ENCODE measurements at places on chromosomes 1 and 21.

DNA sequence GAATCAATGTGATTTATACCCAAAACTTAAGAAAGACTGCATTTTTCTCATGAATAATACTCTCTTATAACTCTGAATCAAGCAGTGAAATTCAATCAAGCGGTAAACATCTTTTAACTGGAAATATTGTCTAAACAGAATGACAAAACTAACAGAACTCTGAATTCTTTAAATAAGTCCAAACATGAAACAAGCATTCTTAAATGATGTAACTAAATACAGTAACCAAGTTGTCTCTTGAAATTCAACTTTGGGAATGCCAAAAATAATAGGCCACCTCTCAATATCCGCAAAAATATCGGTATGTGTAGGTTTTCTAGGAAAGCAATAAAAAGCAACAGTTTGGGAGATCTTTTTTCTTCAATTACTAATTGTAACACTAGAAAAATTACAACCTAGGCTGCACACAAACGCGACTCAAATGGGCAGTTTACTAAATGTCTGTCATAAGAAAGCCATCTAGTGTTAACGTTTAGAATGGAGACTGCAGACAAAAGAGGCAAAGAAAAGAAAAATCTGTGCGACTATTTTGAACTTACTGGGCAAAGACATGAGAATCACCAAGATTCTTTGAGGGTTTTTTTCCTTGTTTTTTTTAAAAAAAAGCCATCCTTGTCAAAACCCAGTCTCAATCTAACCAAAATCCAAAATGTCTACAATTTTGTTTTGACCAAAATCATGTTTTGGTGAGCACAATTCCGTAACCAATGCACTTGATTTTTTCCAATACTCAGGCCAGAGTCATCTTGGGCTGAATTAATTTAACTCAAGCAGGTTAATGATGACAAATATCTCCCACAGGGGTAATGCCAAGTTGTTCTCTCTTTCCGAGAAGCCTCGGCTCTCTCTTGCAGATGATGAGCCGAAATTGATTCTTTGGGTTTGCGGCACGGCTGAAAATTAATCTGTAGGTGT is 1.3 kb downstream of the SIPA1L2 start:
- DNase-seq: no peak

DNA sequence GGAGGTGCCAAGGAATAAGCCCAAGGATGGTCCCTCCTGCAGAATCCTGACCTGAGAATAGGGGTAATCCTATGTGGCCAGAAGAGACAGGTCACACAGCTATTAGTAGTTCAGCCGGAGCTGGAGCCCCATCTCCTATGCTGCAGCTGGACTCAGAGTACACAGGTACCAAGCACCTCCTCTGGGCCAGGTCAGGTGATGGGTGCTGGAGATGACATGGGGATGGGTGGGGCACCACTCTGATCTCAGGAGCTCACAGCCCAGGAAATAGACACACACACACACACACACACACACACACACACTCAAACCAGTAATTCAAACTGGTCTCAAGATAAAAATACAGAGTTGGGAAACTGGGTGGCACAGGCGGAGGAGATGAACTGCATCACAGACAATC is 54.2 kb upstream of the SSBP3 start:
- peak; percentile 32 for DNase-seq

GRCh38 chr1:106325600-106325999 is 730.9 kb upstream of the PRMT6 start:
- DNase-seq: no peak

- DNase-seq: no peak
These were observed 9.9 kb downstream of the TSSK3 start for GRCh38 chr1:32372149-32372756.

GRCh38 chr1:96522927-96523326 is 198.7 kb upstream of the PTBP2 start:
- no peak for DNase-seq

DNA sequence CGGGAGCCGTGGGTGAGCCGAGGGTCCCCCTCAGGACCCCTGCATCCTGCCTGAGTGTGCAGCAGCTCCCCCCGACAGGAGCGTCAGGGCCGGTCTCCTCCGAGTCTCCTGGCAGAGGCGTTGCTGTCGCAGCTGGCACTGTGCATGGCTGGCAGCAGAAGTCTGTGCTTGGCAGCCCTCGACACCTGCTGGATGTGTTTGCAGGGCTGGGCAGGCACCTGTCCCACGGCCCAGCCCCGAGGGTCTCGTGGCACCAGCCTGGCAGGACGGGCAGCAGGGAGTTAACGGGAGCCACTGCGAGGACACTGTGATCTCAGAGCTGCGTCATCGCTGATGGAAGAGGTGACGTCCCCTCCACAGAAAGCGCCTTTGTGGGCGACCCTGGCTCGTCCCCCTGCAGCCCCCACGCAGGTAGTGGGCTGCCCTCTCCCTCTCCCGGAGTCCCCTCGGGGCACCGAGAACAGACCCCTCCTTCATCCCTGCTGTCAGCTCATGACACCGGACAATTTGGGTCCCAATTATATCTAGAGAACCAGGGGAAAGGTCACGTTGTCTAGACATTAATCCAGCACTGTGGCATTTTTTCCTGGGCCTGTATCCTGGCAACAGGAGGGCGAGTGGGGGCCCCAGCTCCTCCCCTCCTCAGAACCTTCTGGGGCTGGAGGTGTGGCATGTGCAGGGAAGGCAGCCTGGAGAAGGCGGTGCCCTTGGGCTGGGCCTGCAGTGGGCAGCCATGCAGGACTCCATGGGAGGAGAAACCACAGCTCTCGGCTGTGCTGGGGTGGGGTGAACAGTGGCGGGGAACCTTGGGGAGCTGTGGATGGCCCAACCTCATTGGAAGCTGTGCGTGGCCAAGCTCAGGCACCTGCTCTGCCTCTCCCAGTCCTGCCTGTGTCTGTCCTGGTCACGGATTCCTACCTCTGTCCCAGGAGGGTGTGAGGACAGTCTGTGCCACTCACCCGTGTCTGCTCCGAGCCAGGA is 15.4 kb downstream of the COL18A1 start:
- no peak for DNase-seq

DNA sequence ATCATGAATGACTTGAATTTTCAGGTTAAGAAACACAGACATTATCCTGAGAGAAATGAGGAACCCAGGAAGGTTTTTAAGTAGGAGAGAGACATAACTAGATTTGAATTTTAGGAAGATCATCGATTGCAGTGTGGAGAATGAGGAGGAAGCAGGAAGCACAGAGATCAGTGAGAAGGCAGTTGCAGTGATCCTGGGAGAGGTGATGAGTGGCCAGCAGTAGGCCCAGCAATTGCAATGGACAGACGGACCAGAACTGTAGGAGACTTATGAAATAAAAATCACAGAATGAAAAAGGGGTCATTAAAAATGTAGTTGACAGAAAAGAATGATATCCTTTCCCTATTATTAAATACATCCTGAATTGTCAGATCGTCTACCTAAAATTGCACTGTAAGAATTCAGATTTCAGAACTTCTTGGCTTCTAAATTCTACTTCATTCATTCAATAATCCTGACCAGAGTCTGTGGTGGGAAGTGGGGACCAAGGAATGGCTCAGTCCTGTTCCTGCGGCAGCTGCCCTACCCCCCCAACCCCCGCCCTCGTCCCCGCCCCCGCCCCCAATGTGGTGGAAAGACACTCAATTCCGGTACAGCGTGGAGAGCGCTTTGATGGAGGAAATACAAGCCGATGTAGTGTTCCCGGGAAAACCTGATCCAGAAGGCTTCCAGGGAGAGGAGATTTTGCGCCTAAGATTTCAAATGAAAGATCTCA is 35.1 kb downstream of the SLC2A1 start:
- no peak for DNase-seq

GRCh38 chr1:25817840-25818501 is 1.8 kb upstream of the MTFR1L start:
- DNase-seq: no peak

DNA sequence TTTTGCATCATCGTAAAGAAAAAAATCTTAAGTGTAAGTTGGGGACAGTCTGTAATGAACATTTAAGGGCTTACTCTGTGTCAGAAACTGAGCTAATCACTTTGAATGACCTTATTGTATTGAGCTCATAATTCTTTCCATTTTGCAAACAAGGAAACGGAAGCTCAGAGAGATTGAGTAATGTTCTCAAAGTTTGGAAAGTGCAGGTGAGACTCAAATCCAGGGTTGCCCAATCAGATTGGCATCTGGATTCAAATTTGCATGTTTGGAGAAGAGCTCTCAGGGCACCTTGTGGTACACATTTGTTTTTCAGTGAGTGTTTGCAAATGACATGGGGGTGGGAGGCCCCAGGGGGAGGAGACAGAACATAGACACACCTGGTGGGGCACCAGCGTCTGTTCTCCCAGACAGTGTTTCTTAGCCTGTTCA is 8.0 kb downstream of the ALPL start:
- DNase-seq: no peak

- DNase-seq: peak; percentile 48
These were observed 97.4 kb upstream of the KCNJ15 start for GRCh38 chr21:38159355-38159754.

GRCh38 chr21:10627316-10627863 is 106.0 kb downstream of the TPTE start:
- no peak for DNase-seq

DNA sequence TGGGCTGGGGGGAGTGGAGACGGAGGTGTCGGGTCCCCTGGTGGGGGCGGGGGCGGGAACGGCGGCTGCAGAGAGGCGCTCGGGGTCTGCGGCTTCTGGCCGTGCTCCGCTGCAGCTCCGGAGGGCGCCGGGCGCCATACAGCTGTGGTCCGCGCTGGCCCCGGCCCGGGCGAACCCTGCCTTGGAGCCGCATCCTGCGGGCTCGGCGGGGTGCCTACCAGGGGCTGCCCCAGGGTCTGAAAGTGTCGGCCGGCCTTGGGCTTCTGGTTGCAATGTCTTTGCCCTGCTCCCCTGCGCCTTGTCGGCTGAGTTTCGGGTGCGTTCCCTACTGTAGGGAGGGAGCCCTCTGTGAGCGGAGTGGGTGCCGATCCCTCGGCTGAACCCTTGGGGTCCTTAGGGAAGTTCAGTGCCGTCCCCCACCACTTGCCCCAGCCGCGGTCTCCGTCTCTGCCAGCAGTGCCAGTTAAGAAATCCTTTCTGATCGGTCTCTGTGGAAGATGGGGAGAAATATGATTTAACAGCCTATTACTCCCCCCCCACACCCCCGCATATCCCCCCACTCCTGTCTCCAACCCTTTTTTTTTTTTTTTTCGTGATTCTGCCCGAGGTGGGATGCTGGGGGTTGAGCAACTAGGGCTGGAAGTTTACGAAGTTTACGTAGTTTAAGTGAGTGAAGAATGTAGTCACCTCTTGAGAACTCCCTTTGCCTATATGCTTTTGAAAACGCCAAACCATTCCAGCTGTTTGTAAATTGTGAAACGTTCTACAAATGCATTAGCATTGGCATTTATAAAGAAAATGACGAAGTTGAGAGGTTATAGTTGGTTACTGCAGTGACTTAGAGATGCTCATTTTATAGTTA is 588 bp downstream of the NEXN start:
- DNase-seq: peak; percentile 50

Data from activated T-cell treated with anti-CD3 and anti-CD28 coated beads, Interleukin-2, amount 50 U/mL, for 24 hours (primary cell).